Activated CD8-positive, alpha-beta T cell treated with anti-CD3 and anti-CD28 coated beads, Interleukin-2, amount 10 ng/mL, durations not matched to agents 7 days and 5 days (primary cell): ENCODE measurements at places on chromosomes 6 and 20. TPM values are rescaled to one million over a fixed set of nuclear protein-coding genes. Genes with fewer than 3 reads are reported as not detected.
A peak's percentile ranks its signal among the peaks of the same experiment; 100 is the strongest.

DNA sequence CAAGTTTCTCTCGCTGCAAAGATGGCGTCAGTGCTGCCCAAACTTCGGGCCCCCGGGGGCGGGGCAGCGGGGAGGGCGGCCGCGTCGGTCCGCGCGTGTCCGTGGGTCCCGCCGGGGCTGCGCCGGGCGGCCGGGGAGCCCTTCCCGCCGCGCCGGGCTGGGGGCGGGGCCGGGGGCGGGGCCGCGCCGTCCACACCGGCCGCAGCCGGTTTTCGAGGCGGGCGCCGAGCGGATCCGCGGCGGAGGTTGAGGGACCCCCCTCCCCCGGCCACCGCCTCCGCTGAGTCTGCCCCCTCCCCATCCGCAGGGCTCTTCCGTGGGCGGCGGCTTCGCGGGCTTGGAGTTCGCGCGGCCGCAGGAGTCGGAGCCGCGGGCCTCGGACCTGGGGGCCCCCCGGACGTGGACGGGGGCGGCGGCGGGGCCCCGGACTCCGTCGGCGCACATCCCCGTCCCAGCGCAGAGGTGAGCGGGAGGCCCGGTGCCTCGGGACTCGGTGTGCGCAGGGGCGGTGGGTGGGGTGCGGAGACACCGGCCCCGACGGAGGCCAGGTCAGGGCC, 572 bp downstream of the SLC2A4RG start:
- peak overlapping the region; percentile 60 for H3K4me3 ChIP-seq
- DNase-seq: peak; percentile 63
- H3K27me3 ChIP-seq: no peaks in the 10 kb centered on the region

The THBD gene
- total RNA-seq: not detected

The SPATA25 gene
- total RNA-seq: 1.4 TPM

The CARMIL1 gene
- 4.6 TPM for total RNA-seq

The FABP7 gene
- total RNA-seq: not detected

DNA sequence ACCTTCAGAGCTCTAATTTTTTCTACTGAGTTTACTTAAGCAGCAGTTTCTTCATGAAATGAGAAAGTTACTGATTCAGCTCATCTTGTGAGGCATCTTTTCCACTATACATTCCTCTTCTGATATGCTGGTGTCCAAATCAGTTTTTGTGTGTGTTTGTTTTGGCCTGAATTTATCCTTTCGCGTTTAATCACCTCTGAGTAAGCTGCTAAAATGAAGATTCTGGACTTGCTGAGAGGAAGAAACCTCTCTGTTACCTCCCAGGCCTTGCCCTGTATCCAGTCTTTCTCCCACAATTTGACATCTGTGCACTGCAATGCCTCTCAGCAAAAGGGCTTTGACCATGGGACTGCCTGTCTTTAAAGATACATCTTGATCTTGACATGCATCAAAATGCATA, 536.2 kb upstream of the NRSN1 start:
- no peaks in the 10 kb centered on the region for H3K4me1 ChIP-seq
- no peak for DNase-seq
- no peaks in the 10 kb centered on the region for H3K36me3 ChIP-seq
- no peak overlapping the region for H3K27ac ChIP-seq

The PPP1R14C gene
- total RNA-seq: not detected

- DNase-seq: no peak
- peaks cover 39% of the 10 kb centered on the region for H3K4me1 ChIP-seq
- H3K27ac ChIP-seq: peak overlapping the region; percentile 11
- H3K27me3 ChIP-seq: no peaks in the 10 kb centered on the region
- no peak overlapping the region for H3K4me3 ChIP-seq
Observed at GRCh38 chr20:32558526-32558925, 26.6 kb downstream of the NOL4L start.

- peaks cover 3% of the 10 kb centered on the region for H3K4me1 ChIP-seq
- peaks cover 14% of the 10 kb centered on the region for H3K27me3 ChIP-seq
- no peak for DNase-seq
Observed at GRCh38 chr6:17879184-17879583, 108.3 kb downstream of the KIF13A start.

The FAM209B gene
- 0.45 TPM for total RNA-seq

GRCh38 chr20:46715292-46715756, 5.9 kb downstream of the SLC2A10 start:
- no peaks in the 10 kb centered on the region for H3K4me1 ChIP-seq
- H3K36me3 ChIP-seq: no peaks in the 10 kb centered on the region
- no peak overlapping the region for H3K4me3 ChIP-seq
- H3K27ac ChIP-seq: no peak overlapping the region

- peaks cover 13% of the 10 kb centered on the region for H3K27me3 ChIP-seq
- DNase-seq: no peak
- H3K36me3 ChIP-seq: no peaks in the 10 kb centered on the region
- no peak overlapping the region for H3K4me3 ChIP-seq
- H3K27ac ChIP-seq: no peak overlapping the region
Observed at GRCh38 chr20:50242863-50243609, 52.4 kb downstream of the CEBPB start.

- H3K4me1 ChIP-seq: no peaks in the 10 kb centered on the region
- no peaks in the 10 kb centered on the region for H3K36me3 ChIP-seq
- H3K27me3 ChIP-seq: peaks cover 17% of the 10 kb centered on the region
- no peak overlapping the region for H3K27ac ChIP-seq
- no peak overlapping the region for H3K4me3 ChIP-seq
Observed at GRCh38 chr20:46130534-46130933, 12.4 kb downstream of the CD40 start.

GRCh38 chr6:56040223-56040622, 164.8 kb upstream of the BMP5 start:
- H3K36me3 ChIP-seq: no peaks in the 10 kb centered on the region
- no peak overlapping the region for H3K4me3 ChIP-seq
- H3K4me1 ChIP-seq: no peaks in the 10 kb centered on the region

- no peak overlapping the region for H3K4me3 ChIP-seq
- DNase-seq: no peak
- no peaks in the 10 kb centered on the region for H3K27me3 ChIP-seq
Observed at GRCh38 chr6:88443554-88443953, 277.4 kb upstream of the CNR1 start.

The SPTLC3 gene
- 0.05 TPM for total RNA-seq

DNA sequence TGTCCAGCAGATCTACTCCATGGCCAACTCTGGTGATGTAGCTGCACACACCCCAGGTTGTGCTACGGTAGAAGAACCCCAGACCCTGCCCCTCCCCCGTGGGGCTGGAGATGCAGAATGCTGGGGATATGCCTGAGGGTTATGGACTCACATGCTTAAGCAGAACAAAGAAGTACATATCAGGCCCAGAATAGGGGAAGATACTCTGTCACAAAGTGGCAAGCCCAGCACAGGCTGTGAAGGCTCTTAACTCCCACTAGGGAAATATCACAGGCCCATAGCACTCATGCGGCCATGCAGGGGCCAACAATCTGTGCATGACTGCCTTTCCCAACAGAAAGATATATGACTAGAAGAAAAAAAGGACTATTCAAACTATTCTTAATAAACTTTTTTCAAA, 234.9 kb downstream of the KCNQ5 start:
- H3K4me1 ChIP-seq: peaks cover under 1% of the 10 kb centered on the region
- no peak overlapping the region for H3K27ac ChIP-seq
- no peak for DNase-seq

DNA sequence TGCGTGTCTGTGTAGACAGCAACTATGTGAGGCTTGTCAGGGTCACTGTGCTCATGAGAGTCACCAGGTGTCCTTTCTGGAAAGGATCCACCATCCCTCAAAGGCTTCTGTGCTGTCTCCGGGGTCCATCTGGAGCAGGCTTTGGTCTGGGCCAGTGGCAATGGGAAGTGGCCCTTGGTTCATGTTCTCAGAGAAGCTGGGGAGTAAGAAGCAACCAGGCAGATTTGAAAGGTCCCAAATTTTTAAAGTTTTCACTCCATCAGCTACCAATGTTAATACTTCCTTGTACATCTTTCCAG, 68.2 kb downstream of the GCNT2 start:
- no peak overlapping the region for H3K27ac ChIP-seq
- H3K4me1 ChIP-seq: peaks cover 11% of the 10 kb centered on the region
- no peak for DNase-seq
- no peak overlapping the region for H3K4me3 ChIP-seq
- no peaks in the 10 kb centered on the region for H3K27me3 ChIP-seq

The FAM162B gene
- total RNA-seq: not detected

DNA sequence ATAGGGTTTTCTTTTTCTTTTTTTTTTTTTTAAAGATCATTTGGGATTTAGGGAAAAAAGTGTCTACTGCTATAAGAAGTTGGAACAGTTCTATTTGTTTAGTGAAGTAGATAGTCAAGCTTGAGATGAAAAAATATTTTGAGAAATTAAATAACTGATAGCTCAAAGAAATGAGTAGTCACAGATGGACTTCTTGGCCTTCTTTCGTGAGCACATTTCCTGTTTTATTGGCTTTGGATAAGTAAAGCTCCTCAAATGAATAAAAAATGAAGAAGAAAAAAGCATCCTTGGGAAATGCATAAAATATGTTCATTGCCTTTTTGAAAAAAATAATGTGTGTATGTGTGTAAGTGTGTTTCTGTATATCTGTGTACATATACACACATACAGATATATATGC, 515.9 kb downstream of the GRIK2 start:
- H3K27ac ChIP-seq: no peak overlapping the region
- H3K36me3 ChIP-seq: no peaks in the 10 kb centered on the region
- H3K4me1 ChIP-seq: no peaks in the 10 kb centered on the region
- no peaks in the 10 kb centered on the region for H3K27me3 ChIP-seq
- no peak overlapping the region for H3K4me3 ChIP-seq

The TRIM15 gene
- total RNA-seq: not detected

- H3K27ac ChIP-seq: no peak overlapping the region
- no peaks in the 10 kb centered on the region for H3K27me3 ChIP-seq
- DNase-seq: no peak
- peaks cover 75% of the 10 kb centered on the region for H3K4me1 ChIP-seq
Observed at GRCh38 chr20:50345712-50346373, 155.2 kb downstream of the CEBPB start.

GRCh38 chr6:71287926-71288227, 734 bp upstream of the OGFRL1 start:
- H3K4me3 ChIP-seq: peak overlapping the region; percentile 73
- H3K27ac ChIP-seq: peak overlapping the region; percentile 74
- peaks cover 8% of the 10 kb centered on the region for H3K36me3 ChIP-seq
- DNase-seq: no peak

The SDCBP2 gene
- 2.0 TPM for total RNA-seq

GRCh38 chr6:162442687-162443086, 284.9 kb downstream of the PRKN start:
- H3K4me1 ChIP-seq: no peaks in the 10 kb centered on the region
- DNase-seq: no peak
- H3K4me3 ChIP-seq: no peak overlapping the region

- H3K27me3 ChIP-seq: peaks cover 5% of the 10 kb centered on the region
- DNase-seq: no peak
- H3K4me1 ChIP-seq: no peaks in the 10 kb centered on the region
Observed at GRCh38 chr20:58184984-58185383, 43.5 kb downstream of the ANKRD60 start.

DNA sequence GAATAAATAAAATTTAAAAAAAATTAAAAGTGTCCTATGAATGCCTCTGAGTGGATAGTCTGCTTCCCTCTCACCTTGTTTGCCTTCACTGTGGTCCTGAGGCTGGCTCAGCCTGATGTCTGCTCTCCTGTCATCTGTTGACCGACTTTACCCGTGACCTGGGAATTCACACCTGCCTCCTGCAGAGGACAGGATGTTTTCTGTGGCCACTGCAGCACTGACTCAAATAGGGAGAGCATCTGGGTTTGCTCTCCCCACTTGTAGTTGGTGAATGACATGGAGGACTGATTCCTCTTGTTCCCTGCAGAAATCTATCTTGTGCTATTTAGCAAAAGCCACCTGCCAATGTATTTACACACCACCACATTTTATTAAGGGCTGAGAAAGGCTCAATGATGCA, 52.4 kb upstream of the ERVFRD-1 start:
- peak overlapping the region; percentile 46 for H3K27ac ChIP-seq
- no peak overlapping the region for H3K4me3 ChIP-seq
- no peaks in the 10 kb centered on the region for H3K36me3 ChIP-seq

DNA sequence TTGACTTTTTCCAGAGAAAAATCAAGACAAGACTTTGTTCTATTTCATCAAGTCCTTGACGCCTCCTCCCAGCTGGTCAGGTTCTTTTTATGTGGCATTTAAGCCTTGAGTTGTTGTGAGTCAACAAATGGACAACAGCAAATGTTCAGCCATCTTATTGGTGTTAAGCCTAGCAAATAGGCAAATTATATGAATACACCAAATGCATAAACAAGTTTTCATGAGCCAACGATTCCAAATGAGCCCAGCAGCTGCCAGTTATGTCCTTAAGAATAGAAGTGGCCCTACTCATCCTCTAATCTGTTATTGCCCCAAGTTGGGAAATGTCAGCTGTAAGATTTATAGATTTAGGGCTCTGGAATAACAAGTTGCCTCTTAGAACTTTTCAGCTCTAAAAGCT, 312.0 kb downstream of the SOX4 start:
- no peak overlapping the region for H3K27ac ChIP-seq
- H3K4me3 ChIP-seq: no peak overlapping the region
- DNase-seq: no peak
- H3K27me3 ChIP-seq: peaks cover 2% of the 10 kb centered on the region

DNA sequence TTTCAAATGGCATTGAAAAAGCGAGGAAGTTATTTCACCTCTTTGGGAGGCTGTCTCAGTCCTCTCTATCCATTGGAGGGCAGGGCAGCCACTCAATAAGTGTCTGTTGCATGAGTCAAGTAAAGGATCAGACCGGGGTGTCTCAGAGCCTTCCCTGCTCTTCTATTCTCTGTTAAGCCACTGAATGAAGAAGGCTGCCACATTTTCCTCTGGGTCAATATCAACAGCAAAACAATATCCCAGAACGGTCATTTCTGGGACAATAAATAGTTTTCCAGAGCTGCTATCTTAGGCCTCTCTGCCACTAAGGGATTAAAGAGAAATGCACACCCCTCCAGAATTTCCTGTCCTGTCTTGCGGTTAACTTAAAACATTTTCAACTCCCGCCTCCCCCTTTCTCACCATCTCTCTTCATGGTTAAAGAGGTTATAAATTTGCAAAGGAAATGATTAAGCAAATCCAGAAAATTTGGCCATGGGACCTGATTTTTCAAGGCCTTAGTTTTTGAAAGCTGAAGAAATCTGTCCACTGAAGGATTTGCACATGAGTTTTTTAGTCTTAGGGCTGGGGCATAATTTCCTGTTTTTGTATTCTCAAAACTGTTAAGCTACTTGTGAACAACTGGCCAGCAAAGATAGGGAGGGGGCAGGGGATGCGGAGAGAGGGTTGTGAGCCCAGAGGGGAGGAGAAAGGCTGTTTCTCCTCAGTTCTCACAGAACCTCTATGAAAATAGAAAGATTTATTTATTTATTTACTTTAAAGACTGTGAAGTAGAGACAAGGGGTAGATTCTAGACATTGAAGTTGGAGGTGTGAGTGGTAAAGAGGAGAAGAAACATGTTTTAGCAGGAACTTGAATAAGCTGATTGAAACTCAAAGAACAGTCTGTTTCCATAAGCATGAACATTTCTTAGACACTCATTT, 135.7 kb downstream of the BCAS1 start:
- peak overlapping the region; percentile 86 for H3K27ac ChIP-seq
- no peaks in the 10 kb centered on the region for H3K27me3 ChIP-seq
- DNase-seq: peak; percentile 40
- H3K4me1 ChIP-seq: peaks cover 62% of the 10 kb centered on the region
- no peaks in the 10 kb centered on the region for H3K36me3 ChIP-seq
- H3K4me3 ChIP-seq: peak overlapping the region; percentile 41

The AHCY gene
- total RNA-seq: 90.2 TPM

GRCh38 chr20:23659989-23660837, 22.5 kb upstream of the CST3 start:
- no peaks in the 10 kb centered on the region for H3K4me1 ChIP-seq
- H3K36me3 ChIP-seq: no peaks in the 10 kb centered on the region
- DNase-seq: no peak
- H3K27ac ChIP-seq: no peak overlapping the region
